Activated T-cell treated with anti-CD3 and anti-CD28 coated beads for 1 hour (primary cell): ENCODE measurements at places on chromosomes 6 and 20.

- no peak for DNase-seq
Measured at GRCh38 chr6:64712606-64713005, 994.4 kb downstream of the EYS start.

DNA sequence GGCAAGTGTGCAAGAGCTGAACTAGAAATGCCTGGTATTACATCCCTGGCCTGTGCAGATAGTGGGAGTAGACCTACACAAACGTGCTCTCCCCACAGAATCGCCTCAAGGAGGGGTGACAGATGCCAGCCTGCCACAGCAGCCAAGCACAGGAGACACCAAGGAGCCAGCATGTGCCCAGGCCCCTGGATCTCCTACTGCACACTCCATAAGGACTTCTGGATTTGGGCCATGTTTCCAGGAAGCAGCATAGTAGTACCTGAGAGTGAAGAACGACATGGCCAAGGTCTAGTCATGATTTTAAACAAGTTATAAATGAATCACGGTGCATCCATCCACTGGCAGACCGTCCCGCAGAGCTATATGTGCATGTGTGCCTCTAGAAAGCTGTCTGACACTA lies 232.2 kb downstream of the SYNDIG1 start:
- DNase-seq: no peak

GRCh38 chr6:116136373-116136772 lies 10.4 kb upstream of the COL10A1 start:
- DNase-seq: no peak

DNA sequence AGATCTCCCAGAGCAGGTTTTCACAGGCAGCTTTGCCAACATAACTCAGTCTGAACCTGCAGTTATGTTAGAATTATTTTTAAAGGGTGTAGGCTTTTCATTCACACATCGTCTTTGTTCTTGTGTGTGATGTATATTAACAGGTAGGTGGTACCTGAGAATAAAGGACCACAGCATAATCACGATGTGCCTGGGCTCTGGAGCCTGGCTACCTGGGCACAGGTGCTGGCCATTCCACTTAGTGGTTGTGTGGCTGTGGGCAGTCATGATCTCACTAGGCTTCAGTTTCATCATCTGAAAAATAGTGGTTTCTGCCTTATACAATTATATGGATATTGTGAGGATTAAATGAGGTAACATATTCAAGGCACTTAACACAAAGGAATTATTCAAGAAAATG lies 6.4 kb downstream of the CD109 start:
- no peak for DNase-seq

DNA sequence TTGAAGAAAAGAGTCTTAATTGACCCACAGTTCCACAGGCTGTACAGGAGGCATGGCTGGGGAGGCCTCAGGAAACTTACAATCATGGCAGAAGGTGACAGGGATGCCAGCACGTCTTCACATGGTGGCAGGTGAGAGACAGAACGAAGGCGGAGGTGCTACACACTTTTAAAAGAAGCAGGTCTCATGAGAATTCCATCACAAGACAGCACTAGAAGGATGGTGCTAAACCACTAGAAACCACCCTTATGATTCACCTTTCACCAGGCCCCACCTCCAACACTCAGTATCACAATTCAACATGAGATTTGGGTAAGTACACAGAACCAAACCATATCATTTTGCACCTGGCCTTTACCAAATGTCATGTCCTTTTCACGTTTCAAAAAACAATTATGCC lies 20.9 kb downstream of the TAGAP start:
- no peak for DNase-seq

GRCh38 chr6:53168516-53169267 lies 20.1 kb upstream of the GCM1 start:
- no peak for DNase-seq
